Cardiac ventricle fibroblast (primary cell): ENCODE measurements at places on chromosomes 6 and 20. TPM values are rescaled to one million over a fixed set of nuclear protein-coding genes. Genes with fewer than 3 reads are reported as not detected.

Gene PTCHD4
- total RNA-seq: 1.7 and 2.0 TPM in 2 replicates

Gene PEDS1
- total RNA-seq: 34.6 and 34.8 TPM in 2 replicates

Gene MTFR2
- total RNA-seq: 0.88 and 1.5 TPM in 2 replicates

Gene SLC22A2
- not detected in 2 replicates for total RNA-seq

Gene C20orf202
- total RNA-seq: not detected in 2 replicates

Gene CAGE1
- total RNA-seq: not detected in 2 replicates

Gene KPNA5
- total RNA-seq: 4.1 and 6.7 TPM in 2 replicates

Gene ROS1
- total RNA-seq: 0.24 TPM in 1 of 2 replicates, not detected in the other

Gene ZNF184
- 2.7 and 3.7 TPM in 2 replicates for total RNA-seq

Gene TNNC2
- total RNA-seq: 1.9 TPM in 1 of 2 replicates, not detected in the other

Gene CUL7
- 33.3 and 36.4 TPM in 2 replicates for total RNA-seq

Gene PLG
- total RNA-seq: not detected in 2 replicates

Gene ADGRF5
- total RNA-seq: 3.8 and 5.1 TPM in 2 replicates

Gene PGC
- total RNA-seq: not detected in 2 replicates

Gene PRR18
- total RNA-seq: 0.05 TPM in 1 of 2 replicates, not detected in the other

Gene CLPSL1
- not detected in 2 replicates for total RNA-seq

Gene BPIFA3
- total RNA-seq: not detected in 2 replicates

Gene GTF2H4
- 12.3 and 16.6 TPM in 2 replicates for total RNA-seq
